ENCODE measurements at places on chromosomes 4 and X. TPM values are rescaled to one million over a fixed set of nuclear protein-coding genes. Genes with fewer than 3 reads are reported as not detected.

DNA sequence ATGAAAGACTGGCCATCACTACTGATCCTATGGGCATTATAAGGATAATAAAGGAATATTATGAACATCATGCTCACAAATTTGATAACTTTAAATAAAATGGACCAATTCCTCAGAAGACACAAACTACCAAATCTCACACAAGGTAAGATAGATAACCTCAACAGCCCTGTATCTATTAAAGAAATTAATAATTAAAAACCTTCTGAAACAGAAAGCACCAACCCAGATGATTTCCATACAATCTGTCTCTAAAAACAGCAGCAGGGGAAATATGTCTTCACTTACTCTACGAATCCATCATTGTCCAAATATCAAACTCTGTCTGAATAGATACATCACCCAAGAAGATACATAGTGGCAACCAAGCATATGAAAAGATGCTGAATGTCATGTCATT is 55.2 kb downstream of the LCORL start:
- H3K27me3 ChIP-seq = no peaks in the 10 kb centered on the region
- H3K27ac ChIP-seq = no peak overlapping the region
- no peak for DNase-seq

MAOB gene
- total RNA-seq = 0.93 TPM

RBM47 gene
- 0.48 TPM for total RNA-seq

DNA sequence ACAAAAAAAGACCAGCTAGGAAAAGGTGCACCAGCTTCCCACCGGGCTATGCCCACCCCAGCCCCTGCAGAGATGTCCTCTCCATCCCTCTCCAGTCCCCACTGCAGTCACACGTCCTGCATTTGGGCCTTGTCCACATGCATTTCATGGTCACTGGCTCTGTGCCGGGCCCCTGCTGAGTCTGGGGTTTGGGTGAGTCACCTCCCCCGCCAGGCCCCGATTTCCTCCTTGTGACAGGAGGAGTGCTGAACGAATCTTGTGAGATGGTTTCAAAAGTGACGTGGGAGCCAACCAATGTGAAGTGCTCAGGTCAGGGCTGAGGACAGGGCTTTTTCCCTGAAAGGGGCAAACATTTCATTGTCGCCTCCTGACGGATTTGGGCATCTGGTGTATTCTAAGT is 7.1 kb downstream of the CPZ start:
- no peaks in the 10 kb centered on the region for H3K4me1 ChIP-seq
- H3K27ac ChIP-seq = no peak overlapping the region
- no peak overlapping the region for H3K4me3 ChIP-seq
- H3K36me3 ChIP-seq = no peaks in the 10 kb centered on the region
- H3K27me3 ChIP-seq = peaks cover 4% of the 10 kb centered on the region
- no peak for DNase-seq

DNA sequence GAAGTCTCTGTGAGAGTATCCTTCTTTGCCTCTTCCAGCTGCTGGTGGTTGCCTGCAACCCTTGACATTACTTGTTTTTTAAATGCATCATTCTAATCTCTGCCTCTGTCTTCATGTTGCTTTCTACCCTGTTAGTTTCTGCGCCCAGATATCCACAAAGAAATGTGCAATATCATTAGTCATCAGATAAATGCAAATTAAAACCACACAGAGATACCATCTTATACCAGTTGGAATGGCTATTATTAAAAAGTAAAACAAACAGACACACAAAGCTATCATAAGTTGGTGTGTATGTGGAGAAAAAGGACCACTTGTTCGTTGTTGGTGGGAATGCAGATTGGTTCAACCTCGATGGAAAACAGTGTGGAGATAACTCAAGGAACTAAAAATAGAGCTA is 517.4 kb downstream of the FAT4 start:
- H3K27me3 ChIP-seq = no peaks in the 10 kb centered on the region
- H3K4me3 ChIP-seq = no peak overlapping the region
- DNase-seq = no peak

DNA sequence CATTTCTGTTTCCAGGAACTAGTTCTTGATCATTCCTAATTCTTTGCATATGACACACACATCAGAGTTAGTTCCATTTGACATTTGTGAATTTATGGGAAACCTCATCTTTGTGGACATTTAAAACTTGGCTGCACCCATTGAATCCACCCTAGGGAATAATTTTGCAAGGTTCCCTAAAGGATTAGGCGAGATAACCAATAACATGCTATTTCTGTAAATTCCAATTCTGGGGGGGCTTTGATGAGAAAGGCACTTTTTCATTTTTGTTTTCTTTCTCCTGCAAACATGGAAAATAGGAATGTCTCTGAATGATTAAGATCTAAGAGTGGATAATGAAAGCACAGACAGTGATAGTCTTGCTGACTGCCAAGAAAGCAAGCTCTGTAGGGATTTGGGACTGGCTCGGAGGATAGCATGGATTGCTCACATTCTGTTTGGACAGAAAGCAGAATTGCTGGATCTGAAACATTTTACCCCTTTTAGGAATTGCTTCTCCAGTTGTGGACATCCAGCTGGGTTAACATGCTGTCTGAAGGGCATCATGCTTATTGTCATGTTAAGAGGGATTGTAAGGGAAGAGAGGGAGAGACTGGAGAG is 145.1 kb downstream of the NHS start:
- H3K27me3 ChIP-seq = no peaks in the 10 kb centered on the region
- no peaks in the 10 kb centered on the region for H3K4me1 ChIP-seq
- H3K36me3 ChIP-seq = no peaks in the 10 kb centered on the region
- no peak overlapping the region for H3K4me3 ChIP-seq

- no peak for DNase-seq
- no peaks in the 10 kb centered on the region for H3K36me3 ChIP-seq
- H3K27ac ChIP-seq = peak overlapping the region; percentile 70
- H3K27me3 ChIP-seq = no peaks in the 10 kb centered on the region
- H3K4me1 ChIP-seq = peaks cover 23% of the 10 kb centered on the region
Observed at GRCh38 chr4:7924163-7924562, 15.5 kb downstream of the AFAP1 start.

XK gene
- 0.12 TPM for total RNA-seq

DNA sequence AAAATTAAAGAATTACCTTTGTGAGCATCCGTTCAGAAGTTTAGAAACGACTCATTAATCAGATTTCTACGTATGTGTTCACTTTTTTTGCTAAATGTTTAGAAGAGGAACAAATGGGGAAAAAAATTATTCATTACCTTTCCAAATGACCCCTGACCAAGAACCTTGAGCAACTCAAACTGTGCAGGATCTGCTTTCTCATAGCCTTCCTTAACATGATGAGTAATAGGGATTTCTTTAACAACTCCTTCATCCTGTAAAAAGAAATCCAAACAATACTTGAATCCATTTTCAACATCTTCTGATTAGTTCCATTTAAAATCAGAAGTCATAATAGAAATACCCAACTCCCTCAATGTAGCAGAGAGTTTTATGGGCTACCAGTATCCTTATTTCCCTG is 32.1 kb downstream of the RPS6KA6 start:
- H3K27me3 ChIP-seq = no peaks in the 10 kb centered on the region
- no peak overlapping the region for H3K27ac ChIP-seq
- H3K4me3 ChIP-seq = no peak overlapping the region
- DNase-seq = no peak

LDOC1 gene
- total RNA-seq = 27.3 TPM

GRCh38 chr4:4913628-4914027 is 54.2 kb downstream of the MSX1 start:
- H3K27ac ChIP-seq = no peak overlapping the region
- H3K36me3 ChIP-seq = no peaks in the 10 kb centered on the region
- no peaks in the 10 kb centered on the region for H3K4me1 ChIP-seq
- H3K27me3 ChIP-seq = peaks cover 45% of the 10 kb centered on the region
- DNase-seq = no peak

Measured in neural crest cell (in vitro differentiated cells).